Mesenchymal stem cell (in vitro differentiated cells and primary cell): ENCODE measurements at places on chromosomes 7 and 10.
A peak's percentile ranks its signal among the peaks of the same experiment; 100 is the strongest.

DNA sequence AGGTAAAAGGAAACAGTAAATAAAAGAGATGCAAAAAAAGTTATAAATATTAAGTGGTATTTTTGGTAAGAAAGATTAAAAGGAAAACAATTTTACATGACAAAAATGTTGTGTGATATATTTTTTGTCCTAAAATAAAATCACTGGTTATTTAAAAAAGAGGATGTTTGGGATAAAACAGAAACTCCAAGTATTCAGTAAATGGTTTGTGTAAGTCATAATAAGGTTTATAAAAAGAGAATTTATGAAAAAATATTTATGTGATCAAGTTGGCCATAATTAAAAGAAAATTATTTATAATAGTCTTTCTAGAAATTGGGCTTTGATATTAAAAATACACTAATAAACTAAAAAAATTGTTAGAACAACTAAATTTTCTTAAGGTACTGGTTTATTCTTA, 38.2 kb upstream of the FIGNL1 start:
- DNase-seq = no peak

GRCh38 chr10:100120550-100120949, 38.9 kb upstream of the CPN1 start:
- no peak for DNase-seq

GRCh38 chr7:127666602-127667001, 14.6 kb downstream of the SND1 start:
- DNase-seq = no peak

DNA sequence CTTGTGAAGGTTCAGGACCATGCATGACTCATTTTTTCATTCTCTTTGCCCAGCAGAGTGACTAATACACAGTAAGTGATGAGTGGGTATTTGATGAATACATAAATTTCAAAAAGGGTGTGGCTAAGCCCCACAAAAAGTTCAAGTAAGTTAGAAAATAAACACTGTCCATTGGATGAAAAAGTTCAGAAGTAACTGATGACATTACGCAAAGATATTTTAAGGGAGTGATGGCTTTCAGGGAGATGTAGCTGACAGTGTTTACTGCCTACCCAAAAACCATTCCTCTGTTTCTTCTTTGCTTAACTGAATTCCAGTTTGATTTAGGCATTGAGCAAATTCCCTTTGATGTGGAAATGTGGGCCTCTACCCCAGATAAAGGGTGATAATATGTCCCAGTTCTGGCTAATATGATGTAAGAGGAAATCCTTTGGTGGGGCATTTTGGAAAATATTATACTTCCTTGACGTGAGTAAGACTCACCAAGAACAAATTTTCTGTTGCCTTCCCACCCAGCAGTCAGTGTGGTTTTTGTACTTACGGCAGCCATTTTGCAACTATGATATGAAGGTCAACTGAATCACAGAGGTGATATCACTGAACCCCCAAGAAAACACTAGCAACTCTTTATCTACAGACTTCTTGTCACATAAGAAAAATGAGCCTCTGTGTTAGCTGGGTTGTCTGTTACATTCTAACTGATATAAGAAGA, 29.0 kb upstream of the EBLN1 start:
- peak; percentile 10 for DNase-seq

DNA sequence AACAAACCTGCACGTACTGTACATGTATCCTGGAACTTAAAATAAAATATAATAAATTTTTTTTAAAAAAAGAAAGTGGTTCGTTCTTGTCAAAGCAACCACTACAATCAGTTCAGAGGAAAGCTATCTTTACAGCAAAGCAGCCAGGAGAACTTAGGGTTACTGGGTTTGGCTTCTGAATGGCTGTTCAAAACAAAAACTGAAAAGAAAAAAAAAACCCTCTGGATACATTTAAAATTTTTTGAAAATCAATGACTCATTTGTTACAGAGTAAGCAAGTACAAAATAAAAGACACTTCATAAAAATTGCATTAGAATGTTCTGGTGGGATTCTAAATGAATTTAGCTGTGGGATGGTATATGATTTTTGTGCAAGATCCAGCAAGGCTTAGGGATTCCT, 28.6 kb upstream of the ADD3 start:
- DNase-seq = no peak

DNA sequence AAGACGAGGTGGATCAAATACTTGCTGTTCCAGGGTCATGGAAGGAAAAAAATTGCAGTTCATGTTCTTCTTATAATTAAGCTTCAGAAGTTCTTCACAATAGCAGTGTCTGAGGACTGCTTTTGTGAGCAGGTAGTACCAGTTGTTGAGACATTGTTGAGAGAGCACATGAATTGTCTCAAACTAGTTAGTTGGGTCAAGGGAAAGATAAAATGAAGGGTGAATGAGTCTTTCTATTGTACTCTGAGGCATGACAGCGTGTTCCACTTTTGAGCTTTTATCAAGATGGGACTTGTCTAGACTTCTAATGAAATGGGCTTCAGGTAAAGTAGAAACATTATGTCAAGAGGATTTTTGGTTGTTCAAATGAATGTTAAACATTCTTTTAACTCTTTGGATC, 26.0 kb downstream of the KAT6B start:
- DNase-seq = no peak

DNA sequence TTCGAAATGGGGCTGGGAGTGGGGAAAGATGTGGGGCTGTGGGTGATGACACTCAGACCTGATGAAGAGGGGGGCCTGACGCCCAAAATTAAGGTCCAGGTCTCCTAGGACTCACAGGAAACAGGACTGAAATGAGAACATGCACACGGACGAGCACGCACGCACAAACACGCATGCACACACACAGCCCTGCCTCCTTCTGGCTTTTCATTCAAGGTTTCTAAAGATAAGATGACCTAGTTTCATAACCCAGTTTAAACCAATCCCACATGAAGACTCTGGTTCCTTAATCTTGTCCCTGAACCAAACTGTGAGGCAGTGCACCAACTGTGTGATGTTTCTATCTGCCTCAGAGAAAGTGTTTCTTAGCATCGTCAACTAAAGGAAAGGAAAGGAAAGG, 162.0 kb downstream of the DGKI start:
- DNase-seq = no peak

- DNase-seq = no peak
Measured at GRCh38 chr7:121558288-121558687, 162.2 kb upstream of the FAM3C start.

DNA sequence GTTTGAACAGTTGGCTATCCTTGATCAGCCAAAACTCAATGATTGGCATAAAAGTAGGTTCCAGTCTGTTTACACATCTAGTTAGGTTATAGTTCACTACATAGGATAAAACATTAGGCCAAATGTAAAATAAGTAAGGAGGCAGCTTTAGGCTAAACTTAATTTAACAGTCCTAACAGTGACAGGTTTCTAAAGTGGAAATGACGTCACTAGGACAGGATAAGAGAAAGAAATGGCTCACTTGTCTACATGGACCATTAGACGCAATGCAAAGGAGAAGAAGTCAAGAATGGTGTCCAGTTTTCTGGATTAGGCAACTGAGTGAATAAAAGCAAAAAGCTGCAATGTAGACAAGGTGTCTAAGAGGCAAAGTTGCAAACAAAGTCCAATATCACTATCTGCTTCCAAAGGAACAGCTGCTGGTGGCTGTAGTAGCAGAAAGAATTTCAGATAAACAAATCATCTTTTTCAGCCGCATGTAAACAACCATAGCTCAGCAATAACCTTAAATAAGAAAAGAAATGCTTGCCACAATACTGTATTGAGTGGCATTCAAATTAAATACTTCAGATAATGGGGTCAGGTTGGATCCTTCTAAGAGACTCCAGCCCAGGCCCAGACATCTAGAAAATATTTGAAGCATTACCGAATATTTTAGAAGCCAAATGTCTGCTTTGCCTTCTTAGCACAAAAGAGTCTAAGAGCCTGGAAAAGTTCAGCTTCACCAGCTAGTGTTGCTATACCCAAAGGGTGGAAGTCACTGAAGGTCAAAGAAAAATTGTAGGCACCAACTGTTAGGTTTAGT, 154.2 kb downstream of the NEBL start:
- no peak for DNase-seq

DNA sequence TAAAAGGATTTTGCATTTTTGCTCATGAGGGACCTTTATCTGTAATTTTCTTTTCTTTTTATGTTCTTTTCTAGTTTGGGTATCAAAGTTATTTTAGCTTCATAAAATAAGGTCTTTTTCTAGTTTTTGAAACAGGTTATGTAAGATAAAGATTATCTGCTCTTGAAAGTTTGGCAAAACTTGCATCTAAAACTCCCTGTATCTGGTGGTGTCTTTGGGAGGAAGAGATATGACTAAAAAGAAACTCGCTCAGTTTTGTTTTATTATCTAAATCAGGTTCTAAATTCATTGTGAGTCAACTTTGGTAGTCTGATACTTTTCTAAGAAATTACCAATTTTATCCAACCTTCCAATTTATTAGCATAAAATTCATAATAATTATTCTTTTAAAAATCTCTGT, 55.1 kb downstream of the VCL start:
- DNase-seq = no peak

GRCh38 chr7:33873518-33873917, 31.8 kb upstream of the BMPER start:
- no peak for DNase-seq

GRCh38 chr7:18426564-18427226, 68.9 kb upstream of the HDAC9 start:
- peak; percentile 54 for DNase-seq

GRCh38 chr7:82319674-82320118, 123.9 kb downstream of the CACNA2D1 start:
- DNase-seq = peak; percentile 84

DNA sequence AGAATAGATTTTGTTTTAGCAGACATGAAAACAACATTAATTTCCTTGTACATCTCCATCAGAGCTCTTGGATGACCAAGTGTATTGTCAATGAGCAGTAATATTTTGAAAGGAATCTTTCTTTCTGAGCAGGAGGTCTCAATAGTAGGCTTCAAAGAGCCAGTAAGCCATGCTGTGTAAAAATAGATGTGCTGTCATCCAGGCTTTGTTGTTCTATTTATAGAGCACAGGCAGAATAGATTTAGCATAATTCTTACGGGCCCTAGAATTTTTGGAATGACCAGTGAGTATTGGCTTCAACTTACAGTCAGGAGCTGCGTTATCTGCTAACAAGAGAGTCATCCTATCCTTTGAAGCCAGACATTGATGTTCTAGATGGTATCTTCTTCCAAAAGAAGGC, 19.0 kb downstream of the MINPP1 start:
- no peak for DNase-seq

- DNase-seq = no peak
Measured at GRCh38 chr10:132068431-132069121, 2.8 kb downstream of the JAKMIP3 start.

DNA sequence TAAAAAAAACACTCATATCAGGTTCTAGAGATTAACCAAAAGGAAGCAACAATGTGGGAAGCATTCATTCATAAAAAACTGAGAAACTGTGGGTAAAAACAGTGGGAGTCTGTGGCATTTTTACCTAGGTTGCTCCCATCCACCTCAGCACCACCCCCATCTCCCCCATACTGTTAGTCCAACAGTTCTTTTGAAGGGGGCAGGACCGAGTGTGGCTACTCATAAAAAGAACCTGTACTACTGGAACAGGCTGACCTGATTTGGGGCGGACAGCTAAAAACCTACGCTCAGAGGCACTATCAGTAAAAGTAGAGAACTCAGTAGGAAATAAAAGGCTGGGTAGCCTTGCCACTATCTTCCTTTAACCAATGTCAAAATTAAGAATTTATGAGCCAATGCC, 84.5 kb downstream of the DPY19L1 start:
- DNase-seq = no peak

GRCh38 chr7:83957333-83957732, 237.3 kb downstream of the SEMA3A start:
- peak; percentile 69 for DNase-seq

- DNase-seq = no peak
Measured at GRCh38 chr10:62619413-62619738, 185.1 kb upstream of the ADO start.

GRCh38 chr10:11682267-11682683, 59.9 kb upstream of the ECHDC3 start:
- no peak for DNase-seq

DNA sequence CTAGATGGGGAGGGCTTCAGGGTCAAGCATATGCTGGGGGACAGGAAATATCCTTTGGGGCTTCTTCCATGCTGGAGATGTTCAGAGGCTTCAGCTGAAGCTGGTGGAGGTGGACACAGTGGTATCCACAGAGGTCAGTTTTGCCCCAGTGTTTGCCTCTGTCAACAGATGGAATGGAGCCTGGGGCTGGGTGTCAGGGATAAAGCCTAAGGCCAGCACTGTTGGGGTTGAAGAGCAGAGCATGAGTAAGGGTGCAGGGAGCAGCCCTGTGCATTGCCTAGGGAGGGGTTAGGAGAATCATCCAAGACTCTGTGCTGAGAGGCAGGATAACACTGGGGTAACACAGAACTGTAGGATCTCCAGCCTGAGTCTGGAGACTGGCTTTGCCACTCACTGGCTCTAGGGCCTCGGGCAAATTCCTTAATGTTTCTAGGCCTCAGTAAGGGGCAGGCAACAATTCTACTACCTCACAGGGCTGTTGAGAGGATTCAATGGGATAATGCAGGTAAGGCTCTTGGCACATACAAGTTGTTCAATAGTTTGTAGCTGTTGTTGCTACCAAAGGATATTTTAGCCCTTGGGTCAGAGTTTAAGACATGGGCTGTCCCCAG, 21.8 kb upstream of the MYL7 start:
- DNase-seq = no peak

DNA sequence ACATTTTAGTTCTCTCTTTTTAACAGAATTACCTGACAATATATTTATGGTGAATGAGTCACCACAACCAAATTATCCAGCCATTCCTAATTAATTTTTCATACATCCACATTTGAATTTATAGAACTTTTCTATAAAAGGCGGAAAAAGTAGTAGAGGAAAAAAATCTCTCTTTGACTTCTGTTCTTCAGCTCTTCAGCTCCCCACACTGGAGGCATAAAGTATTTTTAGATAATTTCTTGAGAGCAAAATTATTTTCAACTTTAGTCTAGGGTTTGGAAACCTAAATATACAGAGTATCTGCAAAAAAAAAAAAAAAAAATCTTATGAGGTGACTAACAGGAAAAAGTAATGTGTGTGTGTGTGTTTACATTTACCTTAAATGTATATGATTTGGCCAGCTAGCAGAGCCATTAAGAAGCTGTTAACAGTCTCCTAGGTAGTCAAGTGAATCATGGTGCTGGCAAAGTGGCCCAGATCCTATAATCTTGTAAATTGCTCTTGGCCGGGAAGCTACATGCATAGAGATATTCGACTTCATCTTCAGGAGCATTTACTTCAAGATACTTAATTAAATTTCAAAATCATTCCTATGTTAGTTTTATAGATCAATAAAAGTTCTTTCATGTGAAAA, 383.1 kb upstream of the STEAP1 start:
- DNase-seq = no peak

- no peak for DNase-seq
Measured at GRCh38 chr7:16619979-16620408, 25.6 kb downstream of the ANKMY2 start.

DNA sequence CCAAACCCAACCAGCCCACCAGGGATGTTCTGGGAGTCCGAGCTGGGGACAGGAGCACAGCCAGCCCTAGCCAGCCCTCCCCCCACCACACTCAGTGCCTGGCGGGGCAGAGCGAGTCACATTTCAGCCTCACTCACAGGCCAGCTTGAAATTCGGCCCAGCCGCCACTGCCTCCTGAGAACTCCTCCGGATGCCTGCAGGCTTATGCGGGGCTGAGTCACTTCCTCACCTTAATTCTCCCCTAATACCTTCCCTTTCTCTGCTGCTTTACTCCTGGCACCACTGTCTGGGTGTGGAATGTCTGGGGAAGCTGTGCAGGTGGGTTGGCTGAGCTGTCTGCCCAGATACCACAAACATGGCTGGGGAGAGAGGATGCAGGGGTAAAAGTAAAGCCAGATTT, 22.6 kb upstream of the DLG5 start:
- peak; percentile 34 for DNase-seq
